ENCODE measurements at places on chromosomes 3 and 15.

GRCh38 chr15:39602143-39602542 lies 21.3 kb downstream of the THBS1 start:
- DNase-seq = no peak

DNA sequence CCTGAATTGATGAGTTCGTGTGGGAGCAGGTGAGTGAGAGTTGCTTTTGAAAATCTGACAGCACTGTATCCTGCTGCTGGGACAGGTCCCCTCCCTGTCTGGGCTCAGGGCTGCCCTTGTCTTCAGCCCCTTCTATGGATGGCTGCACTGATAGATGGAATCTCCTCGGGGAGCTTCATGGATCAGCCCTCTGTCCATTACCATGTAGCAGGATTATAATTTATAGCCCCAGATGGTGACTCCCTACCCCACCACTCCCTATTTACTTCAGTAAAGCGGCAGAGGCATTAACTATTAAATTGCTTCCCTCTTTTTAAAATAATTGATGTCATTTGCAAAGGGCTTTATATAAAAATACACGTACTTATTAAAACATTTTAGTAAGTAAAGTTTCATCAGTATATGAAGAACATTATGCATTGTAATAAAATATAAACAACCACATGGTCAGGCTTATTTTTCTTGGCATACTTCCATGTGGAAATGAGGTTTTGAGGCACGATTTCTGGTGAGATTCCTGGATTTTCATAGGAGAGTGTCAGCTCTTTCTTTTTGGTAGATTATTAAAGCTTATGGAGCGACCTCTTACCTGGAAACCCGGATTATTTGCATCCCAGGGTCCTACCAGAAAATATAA lies 38.5 kb downstream of the MAP3K13 start:
- no peak for DNase-seq

- DNase-seq = no peak
These were observed 131.8 kb upstream of the TOPAZ1 start for GRCh38 chr3:44109771-44110361.

GRCh38 chr3:46829699-46830208 lies 33.5 kb downstream of the MYL3 start:
- DNase-seq = no peak

DNA sequence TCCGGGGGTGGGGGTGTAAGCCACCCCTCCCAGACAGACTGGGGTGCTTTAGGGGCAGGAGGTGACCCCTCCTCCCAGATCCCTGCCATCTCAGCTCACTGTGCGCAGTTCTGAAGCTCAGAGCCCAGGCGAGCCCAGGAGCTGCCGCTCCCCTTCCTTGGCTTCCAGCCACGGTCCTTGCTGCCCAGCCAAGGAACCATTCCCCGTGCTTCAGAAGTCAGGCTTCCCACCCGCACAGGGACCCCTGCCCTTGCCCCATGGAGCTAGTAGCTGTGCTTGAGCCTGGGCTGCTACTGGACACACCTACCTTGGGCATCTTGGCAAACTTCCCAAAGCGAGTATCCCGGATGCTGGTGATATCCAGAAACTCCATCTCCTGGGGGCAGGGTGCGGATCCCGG lies 4.8 kb downstream of the PLCB2 start:
- DNase-seq = no peak

DNA sequence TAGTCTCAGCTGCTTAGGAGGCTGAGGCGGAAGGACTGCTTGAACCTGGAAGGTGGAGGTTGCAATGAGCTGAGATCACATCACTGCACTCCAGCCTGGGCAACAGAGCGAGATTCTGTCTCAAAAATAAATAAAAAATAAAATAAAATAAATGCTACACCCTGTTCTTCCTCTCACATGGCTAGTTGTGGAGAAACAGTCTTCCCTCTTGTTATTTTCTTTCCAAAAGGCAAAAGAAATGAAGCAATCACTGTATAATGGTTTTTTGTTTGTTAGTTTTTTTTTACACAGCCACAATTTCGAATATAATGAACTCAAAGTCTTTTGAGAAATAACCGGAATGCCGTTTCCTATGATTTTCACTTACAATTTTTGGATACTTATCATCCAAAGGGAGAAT lies 4.9 kb upstream of the FRMD4B start:
- DNase-seq = no peak

DNA sequence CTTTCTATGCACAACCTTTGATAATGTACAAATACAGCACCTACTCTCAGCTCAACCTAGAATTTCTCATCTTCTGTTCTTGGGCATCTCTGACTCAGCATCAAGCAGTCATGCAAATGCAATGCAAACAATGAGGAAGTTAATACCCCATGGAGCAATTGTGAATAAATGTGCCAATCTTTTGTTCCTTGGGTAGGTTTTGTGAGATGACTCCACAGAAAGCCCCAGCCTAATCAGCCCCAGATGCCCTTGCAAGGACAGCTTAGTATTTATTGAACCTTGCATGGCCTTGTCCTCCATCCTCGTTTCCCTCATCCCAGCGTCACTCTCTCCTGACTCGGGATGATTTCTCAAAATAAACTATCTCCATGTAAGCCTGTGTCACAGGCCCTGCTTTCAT lies 494.7 kb upstream of the NECTIN3 start:
- no peak for DNase-seq

GRCh38 chr3:150225986-150226385 lies 182.1 kb upstream of the TSC22D2 start:
- DNase-seq = no peak

- DNase-seq = no peak
These were observed 62.4 kb upstream of the TOPAZ1 start for GRCh38 chr3:44179246-44179645.

GRCh38 chr3:188319569-188319968 lies 165.6 kb downstream of the LPP start:
- DNase-seq = no peak

- DNase-seq = no peak
These were observed 24.9 kb downstream of the ETFA start for GRCh38 chr15:76286271-76286879.

DNA sequence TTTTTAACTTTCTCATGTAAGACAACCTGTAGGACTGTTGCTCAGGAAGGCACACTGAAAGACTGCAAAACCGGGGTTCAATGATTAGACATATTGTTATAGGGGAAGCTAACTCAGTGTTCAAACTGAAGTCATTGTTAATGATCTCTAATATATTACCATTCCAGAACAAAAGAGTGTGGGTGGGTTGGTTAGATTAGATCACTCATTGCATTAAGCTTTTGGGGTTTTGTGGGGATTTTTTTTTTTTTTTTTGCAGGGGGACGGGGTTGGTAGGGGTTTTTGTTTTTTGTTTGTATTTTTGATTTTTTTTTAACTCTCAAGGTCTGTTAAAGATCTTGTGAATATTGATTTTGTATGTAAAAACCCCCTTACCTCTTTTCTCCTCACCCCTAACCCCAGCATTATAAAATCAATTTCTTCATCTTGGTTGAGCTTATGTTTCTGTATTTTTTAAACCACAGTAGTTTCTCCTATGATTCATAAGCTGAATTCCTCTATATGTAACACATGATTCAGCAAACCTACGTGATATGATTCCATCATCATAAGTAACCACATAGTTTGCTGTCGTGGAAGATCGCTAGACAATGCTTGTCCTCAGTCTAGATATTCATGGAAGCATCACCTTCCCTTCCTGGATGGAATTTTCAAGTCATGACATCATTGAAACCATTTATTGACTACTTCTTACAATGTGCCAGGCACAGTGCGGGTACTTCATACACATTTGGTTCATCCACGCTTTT lies 544.1 kb upstream of the MDFIC2 start:
- DNase-seq = no peak

Measured in effector CD8-positive, alpha-beta T cell (primary cell).